ENCODE measurements at places on chromosomes 6 and 20.

GRCh38 chr6:20434766-20435165 lies 33.1 kb downstream of the E2F3 start:
- DNase-seq: no peak

DNA sequence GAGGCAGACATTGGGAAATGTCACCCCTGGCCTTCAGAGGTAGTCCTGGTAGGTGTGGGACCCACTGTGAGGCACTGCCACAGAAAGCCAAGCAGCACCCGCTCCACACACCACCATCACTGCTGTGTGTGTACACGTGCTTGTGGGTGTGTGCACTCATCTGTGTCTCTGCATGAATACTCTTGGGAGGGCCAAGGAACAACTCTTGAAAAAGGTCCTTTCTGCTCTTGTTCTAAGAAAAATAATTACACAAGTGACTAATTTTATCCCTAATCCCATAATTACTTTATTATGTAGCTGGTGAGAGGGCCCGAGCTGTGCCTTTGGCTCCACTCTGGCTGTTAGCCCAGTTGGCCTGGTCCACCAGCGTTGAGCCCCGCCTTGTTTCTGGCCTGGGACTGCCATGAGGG lies 21.7 kb upstream of the EPB41L1 start:
- no peak for DNase-seq

DNA sequence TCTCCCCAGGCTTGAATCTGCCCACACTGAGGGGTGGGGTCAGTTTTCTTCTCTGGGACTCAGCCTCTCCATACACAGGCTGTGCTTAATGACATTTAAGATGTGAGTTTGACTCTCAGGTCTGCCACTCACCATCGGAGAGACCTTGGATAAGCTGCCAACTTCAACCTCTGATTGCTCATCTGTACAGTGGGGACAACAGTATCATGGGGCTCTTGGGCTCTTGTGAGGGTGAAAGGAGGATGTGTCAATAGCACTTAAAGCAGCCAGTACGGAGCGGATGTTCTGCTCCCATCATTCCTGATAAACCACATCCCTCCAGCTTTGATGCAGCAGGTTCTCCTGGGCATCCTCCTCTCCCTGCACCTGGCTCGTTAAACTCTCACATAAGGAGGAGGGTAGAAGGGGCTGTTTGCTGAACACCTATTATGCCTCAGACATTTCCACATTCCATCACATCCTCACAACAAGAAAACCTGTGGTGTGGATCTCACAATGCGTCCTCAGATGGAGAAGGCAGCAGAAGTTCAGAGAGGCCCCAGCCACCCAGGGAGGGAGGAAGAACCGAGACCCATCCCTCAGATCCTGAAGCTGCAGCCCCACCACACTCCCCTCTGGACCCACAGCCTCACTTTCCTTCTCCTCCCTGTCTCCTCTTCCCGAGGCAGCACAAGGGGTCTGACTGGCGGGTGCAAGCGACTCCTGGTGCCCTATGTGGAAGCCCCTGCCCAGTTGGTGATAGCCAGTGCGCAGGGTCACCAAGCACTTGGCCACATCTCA lies 1.9 kb upstream of the PDYN start:
- DNase-seq: no peak

DNA sequence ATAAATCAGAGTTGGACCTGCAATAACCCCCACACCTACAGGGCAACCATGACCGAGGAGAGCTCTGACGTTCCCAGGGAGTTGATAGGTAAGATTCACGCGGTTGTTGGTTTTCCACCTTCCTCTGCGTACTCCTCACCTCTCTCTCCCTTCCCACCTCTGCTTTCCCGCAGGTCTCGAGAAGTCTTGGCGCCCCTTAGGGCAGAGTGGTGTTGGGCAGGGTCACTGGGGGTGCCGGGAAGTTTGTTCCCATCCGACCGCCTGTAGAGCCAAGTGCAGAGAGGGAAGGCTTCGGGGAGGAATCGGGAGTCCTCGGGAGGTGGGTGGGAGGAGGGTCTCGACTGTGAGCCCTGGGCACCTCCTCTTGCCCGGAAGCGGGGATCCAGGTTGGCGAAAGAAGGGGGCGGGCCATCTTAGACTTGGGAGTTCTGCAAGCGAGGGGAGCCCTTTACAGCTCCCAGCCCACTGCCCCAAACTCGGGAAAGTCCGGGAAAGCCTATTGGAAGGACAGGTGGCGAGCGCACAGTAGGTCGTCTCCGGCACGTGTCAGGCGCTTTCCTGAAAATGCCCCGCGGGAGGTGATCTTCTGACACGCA lies 672 bp downstream of the CARMIL1 start:
- DNase-seq: no peak

GRCh38 chr6:90691823-90692222 lies 105.0 kb upstream of the MAP3K7 start:
- no peak for DNase-seq

DNA sequence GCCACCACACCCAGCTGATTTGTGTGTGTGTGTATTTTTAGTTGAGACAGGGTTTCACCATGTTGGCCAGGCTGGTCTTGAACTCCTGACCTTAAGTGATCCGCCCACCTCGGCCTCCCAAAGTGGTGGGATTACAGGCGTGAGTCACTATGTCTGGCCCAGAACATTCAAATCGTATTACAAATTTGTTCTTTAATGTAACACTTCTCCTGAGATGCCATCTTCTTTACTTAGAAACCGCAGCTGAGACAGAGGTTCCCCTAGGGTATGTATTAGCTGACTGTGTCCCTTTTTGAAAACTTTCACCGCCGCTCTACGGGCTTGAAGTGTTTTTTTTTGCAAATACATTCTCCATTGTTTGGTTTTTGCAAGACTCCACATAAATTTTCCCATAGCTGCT lies 62.6 kb downstream of the TOX2 start:
- DNase-seq: no peak

DNA sequence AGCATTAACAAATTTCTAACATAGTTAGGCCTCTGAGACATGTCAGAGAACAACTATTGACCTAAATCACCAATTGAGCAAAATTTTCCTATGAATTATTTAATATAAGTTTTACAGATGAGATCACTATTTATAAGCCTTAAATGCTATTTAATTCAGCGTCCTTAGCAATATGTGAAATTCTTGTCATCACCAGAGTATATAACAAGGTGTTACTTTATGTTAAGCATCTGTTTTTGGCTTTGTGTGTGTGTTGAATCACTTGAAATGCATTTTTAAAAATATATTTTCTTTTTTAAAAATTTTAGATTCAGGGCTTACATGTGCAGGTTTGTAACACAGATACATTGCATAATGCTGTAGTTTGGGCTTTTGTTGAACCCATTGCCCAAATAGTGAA lies 794.1 kb downstream of the EYS start:
- no peak for DNase-seq

DNA sequence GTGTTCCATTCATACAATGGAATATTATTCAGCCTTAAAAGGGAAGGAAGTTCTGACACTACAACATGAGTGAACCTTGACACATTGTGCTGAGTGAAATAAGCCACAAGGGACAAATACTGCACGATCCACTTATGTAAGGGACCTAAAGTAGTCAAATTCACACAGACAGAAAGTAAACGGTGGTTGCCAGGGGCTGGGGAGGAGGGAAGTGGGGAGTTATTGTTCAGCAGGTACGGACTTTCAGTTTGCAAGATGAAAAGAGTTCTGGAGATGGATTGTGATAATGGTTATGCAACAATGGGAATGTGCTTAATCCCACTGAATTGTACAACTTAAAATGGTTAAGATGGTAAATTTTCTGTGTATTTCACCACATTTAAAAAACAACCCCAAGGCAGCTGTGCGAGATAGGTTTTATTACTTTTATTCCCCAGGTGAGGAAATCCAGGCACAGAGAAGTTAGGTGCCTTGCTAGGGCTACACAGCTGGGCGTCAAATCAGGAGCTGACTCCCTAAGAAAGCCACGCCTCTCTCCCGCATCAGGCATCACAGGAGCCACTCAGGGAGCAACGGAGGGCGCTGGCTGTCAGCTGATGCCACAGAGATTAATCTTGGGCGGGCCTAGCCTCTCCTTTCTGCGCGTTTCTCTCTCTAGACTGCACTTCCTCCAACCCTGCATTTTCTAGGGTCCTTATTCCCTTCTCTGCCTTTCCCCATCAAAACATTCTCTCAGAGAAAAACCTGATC lies 9.3 kb upstream of the TRAF3IP2 start:
- no peak for DNase-seq

- DNase-seq: no peak
These were observed 39.4 kb downstream of the REPS1 start for GRCh38 chr6:138948546-138949179.

DNA sequence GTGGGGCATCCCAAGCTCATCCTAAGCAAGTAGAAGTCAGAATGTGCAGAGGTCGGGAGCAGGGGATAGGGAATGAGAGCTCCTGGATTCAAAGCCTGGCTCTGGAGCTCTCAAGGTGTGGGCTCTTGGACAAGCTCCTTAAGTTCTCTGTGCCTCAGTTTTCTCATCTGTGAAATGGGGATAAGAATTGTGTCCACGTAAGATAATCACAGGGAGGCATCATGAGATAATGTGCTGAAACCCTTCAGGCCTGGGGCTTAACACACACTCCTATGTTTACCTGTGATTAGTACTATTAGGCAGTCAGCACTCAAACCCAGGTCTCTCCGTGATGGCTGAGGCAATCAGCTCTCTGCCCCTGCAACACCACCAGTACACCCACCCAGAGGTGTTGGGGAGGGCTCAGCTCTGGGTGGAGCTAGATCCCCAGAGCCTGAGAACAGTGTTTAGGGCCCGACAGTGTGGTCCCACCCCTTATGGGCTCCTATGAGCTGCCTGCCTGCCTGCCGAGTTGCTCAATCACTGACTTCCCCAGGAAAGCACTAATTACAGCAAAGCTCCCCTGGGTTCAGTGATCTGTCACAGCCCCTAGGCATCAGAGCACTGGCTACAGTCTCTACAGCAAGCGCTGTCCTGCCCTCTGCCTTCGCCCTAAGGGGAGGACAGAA lies 6.3 kb upstream of the SIRPA start:
- no peak for DNase-seq

GRCh38 chr6:14656078-14656521 lies 538.5 kb downstream of the CD83 start:
- no peak for DNase-seq

- DNase-seq: no peak
These were observed 212.0 kb downstream of the IBTK start for GRCh38 chr6:82035526-82035925.

GRCh38 chr6:84016029-84016428 lies 17.5 kb upstream of the MRAP2 start:
- no peak for DNase-seq

GRCh38 chr6:43076464-43077332 lies 584 bp downstream of the PTK7 start:
- peak; percentile 70 for DNase-seq

- no peak for DNase-seq
These were observed 75.5 kb downstream of the LAMA4 start for GRCh38 chr6:112178846-112179245.

DNA sequence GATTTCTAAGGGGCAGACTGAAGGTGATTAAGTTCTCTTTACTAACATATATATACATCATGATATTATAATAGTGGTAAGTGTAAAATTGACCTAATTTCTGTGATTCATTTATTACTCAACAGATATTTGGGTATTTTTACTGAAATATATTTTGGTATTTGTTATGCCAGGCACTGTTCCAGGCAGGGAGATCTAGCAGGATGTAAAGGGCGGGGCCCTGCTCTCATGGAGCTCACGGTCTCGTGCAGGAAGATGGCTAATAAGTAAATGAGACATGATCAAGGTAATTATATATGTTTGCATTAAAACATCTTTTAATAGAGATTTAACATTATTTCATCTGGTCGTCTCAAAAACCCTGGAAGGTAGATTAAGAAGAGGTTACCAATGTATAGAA lies 27.7 kb downstream of the FAM50B start:
- no peak for DNase-seq

- no peak for DNase-seq
These were observed 56.8 kb upstream of the TULP4 start for GRCh38 chr6:158255275-158255988.

DNA sequence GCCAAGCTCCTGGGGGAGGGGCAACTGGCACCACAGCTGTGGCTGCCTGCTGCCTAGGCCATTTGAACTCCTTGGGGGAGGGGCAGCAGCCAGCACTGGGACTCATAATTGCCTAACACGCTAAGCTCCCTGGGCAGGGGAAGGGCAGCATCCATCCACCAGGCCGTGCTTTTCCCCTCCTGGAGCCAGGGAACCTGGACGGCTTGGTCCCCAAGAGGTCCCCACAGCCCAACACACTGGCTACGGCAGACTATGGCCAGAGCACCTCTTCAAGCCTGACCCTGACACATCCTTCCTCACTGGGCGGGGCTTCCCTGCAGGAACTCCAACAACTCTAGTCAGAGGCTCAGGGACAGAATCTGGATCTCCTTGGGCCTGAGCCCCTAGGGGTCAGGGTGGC lies 269.4 kb downstream of the RNF144B start:
- DNase-seq: no peak

DNA sequence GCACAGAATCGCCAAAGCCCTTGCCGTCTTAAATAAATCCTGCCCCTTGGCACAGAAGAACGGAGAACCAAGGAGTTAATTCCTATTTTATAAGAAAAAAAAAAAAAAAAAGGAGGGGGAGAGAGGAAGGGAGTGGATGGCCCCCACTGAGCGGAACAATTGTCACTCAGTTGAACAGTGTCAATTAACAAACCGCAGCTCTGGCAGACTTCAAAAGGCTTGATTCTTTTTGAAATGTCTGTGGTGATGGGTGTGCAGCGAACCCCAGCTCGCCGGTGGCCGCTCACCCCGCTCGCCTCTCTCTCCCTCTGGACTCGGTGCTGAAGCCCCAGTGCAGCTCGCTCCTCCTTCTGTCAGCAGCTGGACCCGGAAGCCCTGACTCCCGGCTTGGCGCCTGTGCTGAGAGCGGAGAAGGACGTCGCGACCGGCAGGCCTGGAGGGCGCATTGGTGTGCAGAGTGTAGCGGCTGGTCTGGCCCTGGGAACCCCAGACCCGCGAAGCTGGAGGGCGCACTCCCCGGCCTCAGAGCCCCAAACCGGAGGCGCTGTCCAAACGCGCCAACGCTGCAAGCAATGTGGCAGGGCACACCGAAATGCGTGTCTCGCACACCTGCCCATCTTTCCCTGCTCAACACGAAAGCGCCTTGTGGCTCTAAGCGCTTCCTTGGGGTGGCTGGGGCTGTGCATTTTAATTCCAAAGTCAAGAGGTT lies 3.4 kb downstream of the LINC00237 start:
- no peak for DNase-seq

- no peak for DNase-seq
These were observed 10.9 kb upstream of the AKAP12 start for GRCh38 chr6:151228788-151229400.

- DNase-seq: no peak
These were observed 66.7 kb downstream of the RFPL4B start for GRCh38 chr6:112413780-112414179.

- DNase-seq: no peak
These were observed 2.9 kb upstream of the BFSP1 start for GRCh38 chr20:17534077-17534476.

GRCh38 chr20:37947943-37948342 lies 45.0 kb downstream of the VSTM2L start:
- no peak for DNase-seq

GRCh38 chr6:24951811-24952299 lies 16.1 kb upstream of the RIPOR2 start:
- no peak for DNase-seq

GRCh38 chr6:137357263-137357947 lies 136.8 kb downstream of the OLIG3 start:
- no peak for DNase-seq
